ENCODE measurements at places on chromosomes 5 and 9. TPM values are rescaled to one million over a fixed set of nuclear protein-coding genes. Genes with fewer than 3 reads are reported as not detected.

ANKRD18A gene
- total RNA-seq, result 1.9 TPM

POLK gene
- total RNA-seq, result 45.5 TPM

SH3GL2 gene
- under 0.01 TPM for total RNA-seq

MPDZ gene
- total RNA-seq, result 30.1 TPM

IRX1 gene
- total RNA-seq, result 1.7 TPM

TAF1L gene
- total RNA-seq, result under 0.01 TPM

EGFLAM gene
- total RNA-seq, result 0.93 TPM

TIMD4 gene
- total RNA-seq, result not detected

TMEM215 gene
- not detected for total RNA-seq

FOXD4L3 gene
- total RNA-seq, result 0.21 TPM

C9orf153 gene
- total RNA-seq, result 0.64 TPM

ODF2 gene
- total RNA-seq, result 22.2 TPM

DMRTA1 gene
- 5.5 TPM for total RNA-seq

PCAT7 gene
- not detected for total RNA-seq

NR5A1 gene
- not detected for total RNA-seq

C6 gene
- not detected for total RNA-seq

MLANA gene
- not detected for total RNA-seq

SH3TC2 gene
- 6.0 TPM for total RNA-seq

DDX4 gene
- under 0.01 TPM for total RNA-seq

DRD1 gene
- total RNA-seq, result not detected

GABRA1 gene
- not detected for total RNA-seq

AJM1 gene
- 2.1 TPM for total RNA-seq

TAS2R1 gene
- total RNA-seq, result not detected

CCNO gene
- 1.6 TPM for total RNA-seq

SLC4A9 gene
- total RNA-seq, result 0.07 TPM

TRMT10B gene
- total RNA-seq, result 3.8 TPM

FCN2 gene
- not detected for total RNA-seq

PDE8B gene
- total RNA-seq, result under 0.01 TPM

CDHR2 gene
- total RNA-seq, result under 0.01 TPM

COL15A1 gene
- total RNA-seq, result not detected

PCDHB7 gene
- total RNA-seq, result not detected

All from nasal cavity respiratory epithelium epithelial cell of viscerocranial mucosa (primary cell).